ENCODE measurements at places on chromosomes 13 and 19.

DNA sequence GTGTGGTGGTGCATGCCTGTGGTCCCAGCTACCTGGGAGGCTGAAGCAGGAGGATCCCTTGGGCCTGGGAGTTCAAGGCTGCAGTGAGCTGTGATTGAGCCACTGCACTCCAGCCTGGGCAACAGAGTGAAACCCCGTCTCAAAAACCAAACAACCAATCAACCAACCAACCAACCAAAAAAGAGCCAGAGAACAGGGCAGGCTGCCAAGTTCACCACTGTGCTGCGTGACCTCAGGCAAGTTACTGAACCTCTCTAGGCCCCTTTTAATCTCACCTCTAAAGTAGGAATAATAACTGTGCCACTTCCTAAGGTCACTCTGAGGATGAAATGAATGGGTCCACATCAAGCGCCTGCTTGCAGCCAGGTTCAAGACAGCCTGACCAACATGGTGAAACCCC, 16.9 kb downstream of the TJP3 start:
- no peak for DNase-seq

GRCh38 chr13:32201809-32202208, 113.4 kb downstream of the ZAR1L start:
- DNase-seq, result no peak

DNA sequence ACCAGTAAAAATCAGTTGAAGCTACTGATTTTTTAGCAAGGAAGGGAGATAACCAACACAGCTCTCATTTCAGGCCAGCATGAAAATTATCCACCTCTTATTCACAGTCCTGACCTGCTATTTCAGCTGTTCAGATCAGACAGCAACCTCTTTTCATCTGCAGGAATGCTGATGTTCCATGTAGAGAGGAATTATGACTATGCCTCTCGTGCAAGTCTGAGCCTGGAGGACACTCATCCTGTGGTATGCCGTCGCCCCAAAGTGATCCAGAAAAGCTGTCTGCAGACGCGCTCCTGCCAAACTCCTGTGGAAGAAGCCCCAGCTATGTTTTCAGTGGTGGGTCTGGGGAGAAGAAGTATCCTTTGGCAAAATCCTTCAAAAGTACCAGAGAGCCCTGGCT, 563.5 kb upstream of the SLITRK1 start:
- no peak for DNase-seq

DNA sequence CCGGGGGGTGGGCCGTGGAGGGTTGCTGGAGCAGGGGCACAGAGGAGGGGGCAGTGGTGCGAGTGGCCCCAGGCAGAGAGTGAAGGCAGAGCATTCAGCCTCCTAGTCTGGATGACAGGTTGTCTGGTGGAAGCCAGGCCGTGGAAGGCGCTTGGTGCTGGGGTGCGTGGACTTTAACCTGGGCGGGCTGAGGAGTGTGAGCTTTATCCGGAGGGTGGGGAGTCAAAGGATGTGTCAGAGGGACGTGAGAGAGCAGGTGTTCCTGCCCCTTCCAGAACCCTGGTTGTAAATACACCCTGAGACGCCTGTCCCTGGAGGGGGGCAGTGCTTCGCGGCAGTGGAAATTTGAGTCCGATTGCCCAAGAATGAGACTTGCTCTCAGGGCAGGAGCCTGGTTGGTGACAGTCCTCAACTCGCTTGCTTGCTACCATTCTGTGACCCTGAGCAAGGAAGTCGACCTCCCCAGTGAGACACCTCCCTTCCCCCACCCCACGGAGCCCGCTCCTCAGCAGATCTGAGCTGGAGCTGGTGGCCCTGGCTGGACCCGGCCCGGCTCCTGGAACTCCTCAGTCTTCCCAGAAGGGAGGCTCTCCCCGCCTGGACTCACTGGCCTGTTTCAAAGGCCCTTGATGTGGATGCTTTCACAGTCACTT, 2.3 kb downstream of the SPPL2B start:
- DNase-seq, result no peak

DNA sequence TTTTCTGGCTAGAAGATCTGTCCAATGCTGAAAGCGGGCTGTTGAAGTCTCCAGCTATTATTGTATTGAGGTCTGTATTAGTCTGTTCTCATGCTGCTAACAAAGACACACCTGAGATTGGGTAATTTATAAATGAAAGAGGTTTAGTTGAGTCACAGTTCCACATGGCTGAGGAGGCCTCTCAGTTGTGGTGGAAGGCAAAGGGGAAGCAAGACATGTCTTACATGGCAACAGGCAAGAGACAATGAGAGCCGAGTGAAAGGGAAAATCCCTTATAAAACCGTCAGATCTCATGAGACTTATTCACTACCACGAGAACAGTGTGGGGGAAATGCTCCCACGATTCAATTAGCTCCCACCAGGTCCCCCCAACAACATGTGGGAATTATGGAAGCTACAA, 980.4 kb downstream of the SLITRK5 start:
- no peak for DNase-seq

DNA sequence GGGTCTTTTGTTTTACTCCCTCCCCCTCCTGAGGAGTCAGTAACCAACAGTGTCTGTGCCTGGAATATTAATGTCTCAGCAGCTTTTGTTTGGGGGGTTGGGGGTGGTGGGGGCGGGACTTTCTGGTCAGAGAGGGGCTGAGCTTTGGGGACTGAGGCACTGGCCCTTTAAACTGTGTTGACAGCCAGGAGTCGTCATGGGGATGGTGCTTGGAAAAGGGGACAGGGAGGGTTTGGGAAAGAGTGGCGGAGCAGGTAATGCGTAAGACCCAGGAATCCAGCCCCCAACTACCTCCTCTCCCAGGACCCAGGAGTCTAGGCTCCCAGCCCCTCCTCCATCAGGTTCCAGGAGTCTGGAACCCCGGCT, 5.2 kb downstream of the CADM4 start:
- no peak for DNase-seq

GRCh38 chr13:51237386-51237785, 15.2 kb downstream of the FAM124A start:
- DNase-seq, result no peak

- no peak for DNase-seq
Observed at GRCh38 chr13:94967183-94968039, 255.1 kb upstream of the SOX21 start.

DNA sequence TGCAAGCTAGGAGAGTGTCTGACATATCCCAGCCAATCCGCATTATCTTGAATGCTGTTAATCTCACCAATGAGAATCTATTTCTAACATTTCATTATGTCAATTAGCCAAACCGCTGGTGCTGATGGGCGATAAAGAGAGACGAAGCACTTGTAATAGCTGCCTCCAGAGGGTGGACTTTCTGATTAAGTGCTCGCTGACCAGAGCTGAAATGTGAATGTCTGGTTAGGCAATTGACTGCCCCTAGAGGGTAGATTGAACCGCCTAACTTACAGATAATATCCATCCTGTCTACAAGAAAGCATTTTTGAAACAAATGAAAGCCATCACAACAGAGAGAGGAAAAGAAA, 552 bp upstream of the GRWD1 start:
- peak; percentile 42 for DNase-seq

GRCh38 chr19:1513499-1514294, 878 bp upstream of the ADAMTSL5 start:
- DNase-seq, result peak; percentile 63

DNA sequence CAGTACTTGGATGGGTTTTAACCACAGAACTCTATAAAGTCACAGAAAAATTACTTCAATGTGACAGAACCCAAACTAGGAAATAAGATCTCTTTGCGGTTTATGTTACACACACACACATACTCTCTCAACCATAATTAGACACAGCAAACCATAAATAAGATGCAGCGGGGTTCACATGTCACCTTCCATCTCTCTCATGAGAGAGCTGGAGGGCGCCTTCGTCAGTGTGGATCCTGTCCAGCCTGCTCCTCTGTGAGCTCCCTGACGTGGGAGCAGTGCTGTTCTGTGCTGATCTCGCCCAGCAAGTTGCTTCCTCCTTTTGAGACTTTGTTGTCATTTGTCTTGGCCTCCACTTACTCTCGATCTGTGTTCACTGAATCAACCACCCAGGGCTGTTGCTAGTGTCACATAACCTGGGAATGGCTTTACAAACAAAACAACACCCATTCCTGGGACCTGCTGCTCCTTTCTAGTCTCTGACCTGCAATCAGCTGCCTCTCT, 204.9 kb upstream of the KL start:
- no peak for DNase-seq
